MM.1S (cell line): ENCODE measurements at places on chromosomes 13 and 19.
A peak's percentile ranks its signal among the peaks of the same experiment; 100 is the strongest.

DNA sequence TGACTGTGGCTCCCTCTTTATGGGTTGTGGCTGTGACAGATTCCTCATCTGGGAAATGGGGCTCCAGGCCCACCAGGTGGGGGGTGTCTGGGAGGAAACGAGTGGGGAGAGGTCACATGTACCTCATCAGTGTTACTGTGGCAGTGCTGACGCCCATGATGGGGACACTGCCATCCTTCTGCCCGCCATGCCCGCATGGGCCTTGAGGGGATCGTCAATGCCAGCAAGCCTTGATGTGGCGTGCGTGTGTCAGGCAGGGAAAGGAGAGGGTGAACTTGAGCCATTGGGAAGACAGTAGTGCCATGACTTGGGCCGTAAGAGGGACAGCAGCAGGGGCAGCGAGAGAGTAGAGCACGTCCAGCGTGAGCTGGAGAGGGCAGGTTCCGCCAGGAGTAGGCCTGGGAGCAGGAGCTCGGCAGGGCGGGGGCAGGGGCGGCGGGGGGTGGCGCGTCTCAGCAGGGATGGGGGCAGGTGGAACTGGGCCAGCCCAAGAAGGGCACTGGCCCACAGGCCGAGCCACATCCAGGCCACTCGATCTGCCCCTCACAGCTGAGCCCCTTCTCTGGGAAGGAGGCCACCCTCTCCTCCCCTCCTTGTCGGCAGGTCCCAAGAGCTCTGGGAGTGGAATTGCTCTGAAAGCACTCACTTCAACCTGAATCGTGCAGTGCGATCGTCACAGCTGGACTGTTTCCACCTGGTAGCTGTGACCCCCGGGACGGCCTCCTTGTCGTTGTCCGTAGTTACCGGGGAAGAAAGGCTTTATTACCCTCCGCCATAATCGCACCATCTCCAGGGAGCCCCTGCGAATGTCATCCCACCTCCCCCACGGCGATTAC, 9.9 kb downstream of the KLHL26 start:
- no peak overlapping the region for H3K4me3 ChIP-seq
- no peaks in the 10 kb centered on the region for H3K36me3 ChIP-seq
- no peaks in the 10 kb centered on the region for H3K27me3 ChIP-seq
- no peaks in the 10 kb centered on the region for H3K4me1 ChIP-seq
- DNase-seq = no peak
- no peak overlapping the region for H3K27ac ChIP-seq

- no peak for DNase-seq
- H3K4me1 ChIP-seq = no peaks in the 10 kb centered on the region
- no peak overlapping the region for H3K4me3 ChIP-seq
- H3K27ac ChIP-seq = no peak overlapping the region
- H3K27me3 ChIP-seq = peaks cover 32% of the 10 kb centered on the region
Measured at GRCh38 chr19:31597616-31598015, 248.4 kb upstream of the TSHZ3 start.

DNA sequence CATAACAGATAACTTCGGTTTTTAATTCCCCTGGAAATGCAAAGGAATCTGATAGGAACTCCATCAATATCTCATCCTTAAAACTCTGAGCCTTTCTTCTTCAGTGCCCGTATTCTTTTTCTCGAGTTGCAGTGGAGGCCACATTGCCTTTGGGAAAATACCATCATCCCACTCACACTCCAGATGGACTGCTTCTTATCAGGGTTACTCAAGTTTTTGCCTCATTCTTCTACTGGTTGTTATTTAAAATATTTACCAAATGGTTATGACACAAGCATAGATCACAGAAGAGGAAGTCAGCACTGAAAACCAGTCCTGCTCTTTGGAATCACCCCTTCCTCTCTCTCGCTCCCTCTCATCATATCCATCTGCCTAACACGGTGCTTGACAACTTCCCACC, 1020.5 kb upstream of the SLC10A2 start:
- no peak for DNase-seq
- H3K4me3 ChIP-seq = no peak overlapping the region
- no peaks in the 10 kb centered on the region for H3K4me1 ChIP-seq
- H3K27me3 ChIP-seq = no peaks in the 10 kb centered on the region
- H3K36me3 ChIP-seq = no peaks in the 10 kb centered on the region

GRCh38 chr13:40505196-40505595, 161.2 kb downstream of the FOXO1 start:
- no peak for DNase-seq
- no peaks in the 10 kb centered on the region for H3K4me1 ChIP-seq
- H3K27me3 ChIP-seq = no peaks in the 10 kb centered on the region
- H3K36me3 ChIP-seq = no peaks in the 10 kb centered on the region
- no peak overlapping the region for H3K27ac ChIP-seq

DNA sequence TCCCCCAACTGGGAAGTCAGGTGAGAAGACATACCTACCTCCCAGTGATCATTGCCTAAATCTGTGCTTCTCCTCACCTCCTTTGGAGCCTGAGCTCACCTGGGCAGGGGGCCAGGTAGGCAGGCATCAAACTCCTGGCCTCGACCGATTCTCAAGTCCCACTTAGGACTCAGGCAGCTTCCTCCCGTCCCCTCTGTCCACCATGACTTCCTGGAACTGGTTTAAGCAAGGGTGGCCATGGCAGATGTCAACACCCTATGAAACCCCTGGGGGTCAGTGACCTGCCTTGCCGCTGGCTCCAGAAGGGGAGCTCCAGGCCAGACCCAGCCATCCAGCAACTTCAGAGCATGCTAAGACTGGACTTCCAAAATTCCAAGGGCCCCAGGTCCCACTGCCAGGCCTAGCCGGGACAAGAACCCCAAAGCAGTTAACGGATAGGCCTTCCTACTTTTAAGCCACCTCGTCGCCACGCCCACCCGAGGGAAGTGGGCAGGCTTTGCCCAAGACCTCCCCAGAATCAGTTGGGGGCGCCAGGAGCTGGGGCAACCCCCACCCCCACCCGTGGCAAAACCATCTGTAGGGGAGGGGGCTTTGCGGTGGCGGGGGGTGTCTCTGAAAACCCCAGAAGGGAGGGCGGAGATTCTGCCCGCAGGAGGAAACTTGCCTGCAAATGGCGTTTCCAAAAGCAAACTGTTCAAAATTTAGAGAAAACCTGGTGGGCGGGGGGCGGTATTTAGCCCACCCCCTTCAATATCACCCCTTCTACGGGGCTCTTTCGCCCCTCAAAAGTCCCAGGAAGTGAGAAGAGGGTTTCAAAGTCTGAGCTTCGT, 657 bp downstream of the PLIN3 start:
- no peak overlapping the region for H3K27ac ChIP-seq
- no peaks in the 10 kb centered on the region for H3K36me3 ChIP-seq
- peak overlapping the region; percentile 87 for H3K4me3 ChIP-seq
- no peaks in the 10 kb centered on the region; the same call in 1 of the 2 replicates for H3K27me3 ChIP-seq
